Stimulated activated CD8-positive, alpha-beta memory T cell treated with anti-CD3 and anti-CD28 coated beads, Interleukin-12 subunit alpha, Interleukin-12 subunit beta, amount 100 ng/mL, for 4 hours (primary cell): ENCODE measurements at places on chromosomes 12 and 14.

DNA sequence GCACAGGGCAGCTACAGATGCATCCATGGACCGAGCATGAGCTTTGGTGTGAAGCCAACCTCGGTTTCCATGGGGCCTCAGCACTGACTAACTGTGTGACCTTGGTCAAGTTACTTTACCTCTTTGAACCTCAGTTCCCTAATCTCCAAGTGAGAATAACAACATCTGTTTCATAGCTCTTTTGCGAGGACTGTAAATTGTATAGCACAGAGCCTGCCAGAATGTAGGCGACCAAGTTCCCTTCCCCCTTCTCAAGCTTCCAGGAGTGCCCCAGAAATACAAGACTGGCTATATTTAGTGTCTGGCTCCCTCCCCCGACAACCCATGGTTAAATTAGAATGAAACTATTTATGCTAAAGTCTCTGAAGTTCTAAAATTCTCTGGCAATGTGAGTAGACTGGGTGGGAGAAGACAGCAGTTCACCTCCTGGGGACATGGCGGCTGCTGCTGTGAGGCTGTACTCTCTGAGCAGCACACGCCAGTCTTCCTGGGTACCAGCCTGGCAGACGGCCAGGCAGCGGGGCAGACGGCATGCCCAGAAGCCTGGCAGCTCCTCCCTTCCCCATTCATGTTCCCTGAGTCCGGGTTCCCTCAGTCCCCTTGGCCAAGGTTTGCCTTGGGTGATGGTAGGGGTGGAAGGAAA is 22.0 kb upstream of the TMED10 start:
- DNase-seq, result no peak

DNA sequence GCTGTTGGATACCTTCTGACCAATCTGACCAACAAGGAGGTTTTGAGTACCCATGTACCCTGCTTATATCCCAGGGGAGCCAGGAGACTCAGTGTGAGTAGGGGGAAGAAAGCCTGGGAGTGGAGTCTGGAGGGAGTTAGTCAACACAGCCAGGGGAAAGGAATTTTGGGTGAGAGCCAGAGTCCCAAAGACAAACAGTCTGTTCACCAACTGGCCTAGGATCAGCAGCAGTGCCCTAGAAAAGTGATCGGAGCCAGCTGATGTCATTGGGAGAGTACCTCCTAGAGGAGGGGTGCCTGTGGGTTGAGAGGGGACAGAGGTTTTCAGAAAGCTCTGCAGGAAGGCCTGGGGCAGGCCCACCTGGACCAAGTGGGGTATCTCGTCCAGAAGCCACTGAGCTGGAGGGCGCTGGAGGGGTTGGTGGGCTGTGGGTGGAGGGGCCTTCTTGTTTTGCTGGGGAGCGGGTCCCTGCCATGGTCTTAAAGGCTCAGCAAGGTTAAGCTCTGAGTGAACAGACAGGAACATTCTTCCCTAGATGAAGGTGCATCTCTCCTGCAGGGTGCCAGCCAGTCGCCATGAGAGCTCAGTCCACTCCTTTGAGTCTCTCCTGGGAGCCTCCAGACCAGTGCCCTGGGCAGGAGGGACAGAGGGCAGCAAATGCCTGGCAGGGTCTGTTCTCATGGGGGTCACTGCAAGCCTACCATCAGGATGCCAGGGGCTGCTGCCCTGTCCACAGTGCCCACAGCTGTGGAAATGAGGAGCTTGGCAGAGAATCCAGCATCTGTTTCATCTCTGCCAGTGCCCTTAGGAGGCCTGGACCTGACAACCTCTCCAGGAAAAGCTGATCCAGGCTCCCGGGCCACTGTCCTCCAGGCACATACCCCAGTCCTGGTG is 63.6 kb downstream of the CHGA start:
- no peak for DNase-seq

DNA sequence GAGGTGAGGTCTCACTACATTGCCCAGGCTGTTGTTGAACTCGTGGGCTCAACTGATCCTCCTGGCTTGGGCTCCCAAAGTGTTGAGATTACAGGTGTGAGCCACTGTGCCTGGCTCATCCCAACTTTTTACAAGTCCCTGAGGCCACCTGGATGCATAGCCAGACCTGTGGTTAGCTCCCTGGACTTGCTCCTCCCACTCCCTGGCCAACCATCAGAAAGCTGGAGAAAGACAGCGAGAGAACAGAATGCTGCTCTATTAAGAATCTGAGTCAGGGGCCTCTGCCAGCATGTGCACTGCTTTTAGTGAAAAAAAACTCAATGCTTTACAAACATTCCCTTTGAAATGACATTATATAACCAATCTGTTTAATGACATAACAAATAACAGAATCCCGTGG is 78.2 kb downstream of the RBM19 start:
- DNase-seq, result no peak

DNA sequence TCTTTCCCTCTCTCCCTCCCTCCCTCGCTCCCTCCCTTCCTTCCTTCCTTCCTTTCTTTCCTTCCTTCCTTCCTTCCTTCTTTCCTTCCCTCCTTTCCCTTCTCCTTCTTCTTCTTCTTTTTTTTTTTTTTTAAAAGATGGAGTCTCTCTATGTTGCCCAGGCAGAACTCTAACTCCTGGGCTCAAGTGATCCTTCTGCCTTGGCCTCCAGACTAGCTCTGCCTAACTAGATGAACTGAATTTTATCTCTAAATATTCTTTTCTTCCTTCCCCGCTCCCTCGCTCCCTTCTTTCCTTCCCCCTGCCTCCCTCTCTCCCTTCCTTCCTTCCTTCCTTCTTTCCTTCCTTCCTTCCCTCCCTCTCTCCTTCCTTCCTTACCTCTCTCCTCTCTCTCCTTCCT is 170.5 kb upstream of the LHX5 start:
- DNase-seq, result no peak

DNA sequence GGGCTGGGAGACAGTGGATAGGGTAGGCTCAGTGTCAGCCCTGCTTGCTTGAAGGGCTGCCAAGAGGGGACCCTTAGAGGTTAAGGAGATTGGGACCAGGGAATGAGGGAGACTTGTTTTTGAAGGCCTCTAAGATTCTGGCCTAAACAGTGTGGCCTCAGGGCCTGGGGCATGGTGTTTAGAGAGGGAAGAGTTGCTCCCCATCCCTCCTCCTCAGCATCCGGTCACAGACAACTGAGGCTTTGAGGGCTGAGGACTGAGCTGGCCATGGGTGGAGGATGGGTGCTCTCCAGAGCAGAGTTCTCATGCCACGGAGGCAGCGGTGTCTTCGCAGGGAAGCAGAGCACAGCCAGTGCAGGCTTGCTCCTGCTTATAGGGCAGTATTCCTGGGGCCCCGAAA is 49.4 kb downstream of the KRT80 start:
- no peak for DNase-seq

DNA sequence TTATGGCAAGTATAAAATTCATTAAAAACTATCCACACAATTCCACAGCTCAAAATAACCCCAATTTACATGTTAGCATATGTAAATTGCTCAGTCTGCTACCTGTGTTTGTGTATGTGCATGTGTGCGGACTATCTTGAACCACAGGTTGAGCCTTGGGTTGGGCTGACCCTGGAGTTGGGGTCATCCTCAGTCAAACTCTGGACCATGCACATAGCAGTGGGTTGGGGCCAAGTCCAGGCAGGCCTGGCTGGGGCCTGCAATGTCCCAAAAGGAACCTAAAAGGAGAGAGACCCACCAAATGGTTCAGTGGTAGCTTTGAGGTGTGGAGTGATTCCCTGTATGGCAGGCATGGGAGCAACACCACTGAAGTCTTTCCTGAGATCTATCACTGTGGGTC is 156.1 kb downstream of the FOXN3 start:
- DNase-seq, result no peak

DNA sequence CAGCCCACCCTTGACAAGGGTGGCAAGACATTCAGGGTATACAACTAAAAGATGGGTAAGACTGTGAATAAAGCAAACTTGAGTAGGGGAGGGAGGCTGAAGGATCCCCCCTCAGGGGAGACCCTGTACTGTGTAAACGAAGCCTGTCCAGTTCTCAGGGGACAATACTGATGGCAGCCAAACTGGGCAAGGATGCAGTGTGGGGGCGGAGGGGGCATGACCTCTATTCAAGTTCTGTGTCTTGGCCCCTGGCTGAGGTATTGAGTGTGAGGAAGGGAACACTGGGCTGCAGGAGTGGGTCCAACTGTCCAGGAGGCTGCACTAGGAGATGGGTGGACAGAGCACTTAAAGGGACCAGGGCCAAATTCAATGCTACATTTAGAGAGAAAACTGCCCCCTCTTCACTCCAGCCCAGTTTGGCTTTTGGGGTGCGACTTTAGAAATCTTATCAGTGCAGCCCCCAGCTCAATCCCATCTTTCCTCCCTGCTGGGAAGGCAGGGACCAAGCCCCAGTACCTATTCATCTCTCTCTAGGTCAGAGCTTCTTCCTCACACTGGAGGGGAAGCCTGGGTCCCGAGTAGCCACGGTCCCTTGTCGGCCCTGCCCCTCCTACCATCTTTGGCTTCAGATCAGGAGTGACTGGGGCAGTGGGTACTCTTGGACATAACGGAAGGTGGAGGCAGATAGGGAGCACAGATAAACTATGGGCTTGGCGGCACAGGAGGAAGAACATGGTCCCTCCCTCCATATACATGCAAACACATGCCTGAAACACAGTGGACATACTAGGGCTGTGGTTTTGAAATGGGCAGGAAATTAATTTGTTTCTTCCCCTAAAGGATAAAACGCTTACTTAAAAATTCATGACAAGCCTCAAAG is 11.8 kb downstream of the SLC39A5 start:
- no peak for DNase-seq

GRCh38 chr12:86837246-86837645 is 581.1 kb upstream of the MGAT4C start:
- DNase-seq, result no peak

GRCh38 chr12:89663577-89664357 is 44.9 kb downstream of the ATP2B1 start:
- no peak for DNase-seq

DNA sequence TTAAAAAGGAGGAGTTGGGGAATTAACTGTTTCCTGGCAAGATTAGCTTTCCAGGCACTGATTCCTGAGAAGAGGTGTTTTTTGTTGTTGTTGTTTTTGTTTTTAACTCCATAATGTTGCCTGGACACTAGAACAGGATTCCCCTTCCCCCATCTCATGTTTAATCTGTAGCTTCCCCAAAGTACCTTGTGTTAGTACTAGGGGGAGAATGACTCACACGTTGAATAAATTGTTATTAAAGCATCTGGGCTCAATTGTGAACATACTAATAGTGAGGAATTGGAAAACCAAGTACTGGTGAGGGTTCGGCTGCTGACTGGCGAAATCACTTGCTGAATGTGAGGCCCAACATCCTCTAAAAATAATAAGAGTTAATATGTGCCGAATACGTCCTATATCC is 1.3 kb upstream of the GNG2 start:
- DNase-seq, result no peak

GRCh38 chr14:51504669-51505068 is 147.0 kb upstream of the FRMD6 start:
- no peak for DNase-seq

- DNase-seq, result no peak
Observed at GRCh38 chr14:21068521-21069387, 1.4 kb upstream of the ARHGEF40 start.

DNA sequence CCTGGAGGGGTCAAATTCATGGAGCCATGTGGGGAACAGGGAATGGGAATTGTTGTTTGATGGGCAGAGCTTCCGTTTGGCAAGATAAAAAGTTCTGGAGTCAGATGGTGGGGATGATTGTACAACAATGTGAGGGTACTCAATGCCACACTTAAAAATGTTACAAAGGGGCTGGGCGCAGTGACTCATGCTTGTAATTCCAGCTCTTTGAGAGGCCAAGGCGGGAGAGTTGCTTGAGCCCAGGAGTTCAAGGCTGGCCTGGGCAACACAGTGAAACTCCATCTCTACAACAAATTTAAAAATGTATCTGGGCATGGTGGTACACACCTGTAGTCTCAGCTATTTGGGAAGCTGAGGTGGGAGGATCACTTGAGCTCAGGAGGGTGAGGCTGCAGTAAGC is 66.0 kb upstream of the DIO3 start:
- no peak for DNase-seq

GRCh38 chr14:61877035-61877390 is 114.8 kb downstream of the SNAPC1 start:
- DNase-seq, result no peak

DNA sequence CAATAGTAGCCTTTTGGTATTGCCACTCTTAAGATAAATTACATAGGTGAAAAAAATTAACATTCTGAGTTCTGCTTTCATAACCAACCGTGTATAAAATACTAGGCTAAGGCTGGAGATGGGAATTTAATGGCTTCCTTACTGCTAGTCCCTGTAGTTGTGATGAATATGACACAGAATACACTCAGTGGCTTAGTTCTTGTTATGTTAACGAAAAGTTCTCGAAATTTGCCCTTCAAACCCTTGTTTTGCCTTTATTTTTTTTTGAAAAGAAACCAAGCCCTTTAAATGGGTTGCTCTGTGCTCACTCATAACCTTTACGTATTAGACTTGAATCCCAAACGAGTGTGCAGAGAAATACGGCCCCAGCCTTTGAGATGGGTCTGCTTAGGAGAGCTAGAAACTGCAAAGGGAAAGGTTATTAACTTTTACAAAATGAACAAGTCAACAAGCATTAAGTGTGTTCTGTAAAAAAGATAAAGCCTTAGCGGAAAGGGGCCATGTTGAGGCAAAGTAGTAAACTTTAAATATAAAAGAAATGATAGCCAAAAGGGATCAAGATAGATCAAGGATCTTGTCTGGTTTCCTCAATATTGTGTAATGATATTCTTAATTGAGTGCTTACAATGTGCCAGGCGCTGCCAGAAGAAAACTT is 1.7 kb downstream of the NUDT4 start:
- no peak for DNase-seq

- no peak for DNase-seq
Observed at GRCh38 chr14:105733081-105734065, 207.0 kb downstream of the TMEM121 start.

GRCh38 chr14:71472356-71473340 is 459.6 kb upstream of the RGS6 start:
- no peak for DNase-seq

GRCh38 chr12:62604373-62604772 is 137.7 kb downstream of the MON2 start:
- no peak for DNase-seq

- no peak for DNase-seq
Observed at GRCh38 chr12:20572451-20572850, 122.7 kb upstream of the SLCO1C1 start.

- DNase-seq, result no peak
Observed at GRCh38 chr14:26993556-26993955, 395.7 kb upstream of the NOVA1 start.
